ENCODE measurements at places on chromosomes 4 and X. TPM values are rescaled to one million over a fixed set of nuclear protein-coding genes. Genes with fewer than 3 reads are reported as not detected.
A peak's percentile ranks its signal among the peaks of the same experiment; 100 is the strongest.

DNA sequence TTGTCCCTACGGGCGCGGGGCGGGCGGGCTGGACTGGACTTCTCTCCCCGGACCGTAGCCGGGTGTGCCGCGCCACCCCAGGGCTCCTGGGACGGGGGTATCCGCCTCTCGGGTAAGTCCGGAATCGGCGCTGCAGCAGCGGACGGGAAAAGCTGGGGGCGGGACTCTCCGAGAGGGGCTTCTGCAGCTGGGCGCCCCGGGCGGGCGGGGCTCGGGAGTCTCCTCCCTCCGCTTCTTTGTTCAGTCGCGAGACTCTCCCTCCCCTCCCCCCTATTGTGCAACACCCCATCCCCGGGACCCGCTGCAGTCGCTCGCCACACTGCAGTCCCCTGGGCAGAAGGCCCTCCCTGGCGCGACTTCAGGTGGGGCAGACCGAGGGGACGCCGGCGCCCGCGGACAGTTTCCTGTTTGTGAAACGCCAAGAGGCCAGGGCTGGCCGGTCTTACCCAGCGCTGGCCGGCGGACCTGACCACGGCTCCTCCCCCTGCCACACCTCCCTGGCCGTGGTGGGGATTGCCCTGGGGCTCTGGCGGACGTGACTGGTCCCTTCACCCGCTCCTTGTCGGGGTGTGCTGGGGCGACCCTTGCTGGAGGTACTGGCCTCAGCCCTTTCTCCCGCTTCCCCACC lies 966 bp downstream of the CCNG2 start:
- DNase-seq = peak; percentile 77

GRCh38 chr4:36914106-36914505 lies 330.4 kb upstream of the NWD2 start:
- no peak for DNase-seq

DNA sequence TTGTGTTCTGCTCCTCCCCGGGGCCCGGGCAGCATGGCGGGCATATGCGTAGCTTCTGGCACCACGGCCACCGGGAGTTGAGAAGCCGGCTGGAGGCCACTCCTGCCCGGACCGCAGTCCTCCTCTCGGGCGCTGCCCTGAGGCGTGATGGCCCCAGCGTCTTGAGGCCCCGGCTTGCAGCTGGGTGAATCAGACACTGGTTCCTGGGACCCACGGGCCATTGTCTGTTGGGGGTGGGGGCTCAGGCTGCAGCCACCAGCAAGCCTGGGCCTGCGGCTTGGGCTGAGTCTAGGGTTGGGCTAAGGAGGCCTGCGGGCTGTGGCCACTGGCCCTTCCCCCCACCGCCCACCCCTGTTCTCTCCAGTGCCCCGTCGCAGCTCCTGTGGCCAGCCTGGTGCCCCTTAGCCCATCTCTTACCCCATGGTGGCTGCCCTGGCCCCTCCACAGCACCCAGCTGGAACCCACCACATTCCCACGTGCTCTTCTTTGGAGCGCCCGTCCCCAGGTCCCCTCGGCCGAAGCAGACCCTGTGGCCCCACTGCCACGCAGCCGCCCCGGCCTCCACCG lies 6.7 kb upstream of the UVSSA start:
- DNase-seq = no peak

SPINK2 gene
- 5.0 TPM for total RNA-seq

GRCh38 chr4:73275318-73275654 lies 16.7 kb upstream of the ANKRD17 start:
- DNase-seq = no peak

- DNase-seq = no peak
Measured at GRCh38 chrX:14064626-14065432, 35.1 kb upstream of the GEMIN8 start.

GRCh38 chrX:20514358-20514757 lies 247.6 kb upstream of the RPS6KA3 start:
- DNase-seq = no peak

- DNase-seq = no peak
Measured at GRCh38 chr4:141220271-141220670, 424 bp upstream of the ZNF330 start.

AMBN gene
- not detected for total RNA-seq

DNA sequence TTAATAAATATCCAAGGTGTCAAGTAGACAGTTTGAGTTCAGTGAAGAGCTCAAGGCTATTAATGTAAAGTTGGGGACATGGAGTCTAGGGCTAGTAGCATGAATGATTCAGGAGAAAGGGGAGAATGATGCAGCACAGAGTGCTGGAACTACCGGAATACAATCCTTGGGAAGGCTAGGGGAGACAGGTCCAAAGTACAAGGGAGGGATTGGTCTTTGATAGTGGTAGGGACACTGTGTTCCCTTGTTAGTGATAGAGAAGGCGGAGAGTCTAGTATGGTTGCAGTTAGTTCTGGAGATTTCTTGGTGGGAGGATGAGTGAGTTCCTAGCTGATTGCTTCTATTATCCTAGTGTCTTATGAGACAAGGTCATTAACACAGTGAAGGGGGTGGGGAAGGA lies 8.7 kb downstream of the GCNA start:
- DNase-seq = no peak

DNA sequence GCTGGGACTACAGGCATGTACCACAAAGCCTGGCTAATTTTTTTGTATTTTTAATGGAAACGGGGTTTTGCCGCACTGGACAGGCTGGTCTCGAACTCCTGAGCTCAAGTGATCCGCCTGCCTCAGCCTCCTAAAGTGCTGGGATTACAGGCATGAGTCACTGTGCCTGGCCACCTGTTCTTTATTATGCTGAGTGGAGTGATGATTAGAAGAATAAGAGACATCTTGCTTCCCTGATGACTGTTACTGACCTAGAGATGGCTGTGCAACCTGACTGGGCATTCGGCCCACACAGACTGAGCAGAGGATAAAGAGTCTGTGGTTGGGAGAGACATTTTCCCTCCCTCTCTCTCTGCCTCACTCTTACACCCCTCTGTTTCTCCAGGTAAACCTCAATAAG lies 56.7 kb downstream of the SPINK2 start:
- DNase-seq = no peak

GRCh38 chr4:8270912-8271815 lies 1.6 kb downstream of the HTRA3 start:
- no peak for DNase-seq

DNA sequence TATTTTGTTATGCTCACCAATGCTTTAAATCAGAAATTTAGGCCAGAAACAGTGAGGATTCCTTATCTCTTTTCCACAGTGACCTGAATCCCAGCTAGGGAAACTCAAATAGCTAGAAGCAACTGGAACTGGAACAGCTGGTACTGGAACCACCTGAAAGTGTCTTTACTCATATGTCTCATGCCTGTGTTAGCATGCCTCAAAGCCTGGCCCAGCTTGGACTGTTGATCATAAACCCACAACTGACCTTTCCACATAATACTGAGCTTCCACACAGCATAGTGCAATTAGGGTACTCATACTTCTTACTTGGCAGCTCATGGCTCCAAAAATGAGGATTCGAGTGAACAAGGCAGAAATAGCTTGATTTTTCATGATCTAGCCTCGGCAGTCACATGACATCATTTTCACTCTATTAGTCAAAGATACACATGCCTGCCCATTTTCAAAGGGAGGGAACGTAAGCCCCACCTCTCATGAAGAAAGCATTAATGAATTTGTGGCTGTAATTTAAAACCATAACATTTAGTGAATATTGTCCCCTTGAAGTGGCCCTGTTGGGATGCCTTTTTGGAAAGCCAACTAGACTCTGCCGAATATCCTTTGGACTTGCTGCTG lies 80.8 kb upstream of the ACSL1 start:
- DNase-seq = no peak

GRCh38 chr4:14583331-14583730 lies 418.9 kb upstream of the CPEB2 start:
- DNase-seq = no peak

DNA sequence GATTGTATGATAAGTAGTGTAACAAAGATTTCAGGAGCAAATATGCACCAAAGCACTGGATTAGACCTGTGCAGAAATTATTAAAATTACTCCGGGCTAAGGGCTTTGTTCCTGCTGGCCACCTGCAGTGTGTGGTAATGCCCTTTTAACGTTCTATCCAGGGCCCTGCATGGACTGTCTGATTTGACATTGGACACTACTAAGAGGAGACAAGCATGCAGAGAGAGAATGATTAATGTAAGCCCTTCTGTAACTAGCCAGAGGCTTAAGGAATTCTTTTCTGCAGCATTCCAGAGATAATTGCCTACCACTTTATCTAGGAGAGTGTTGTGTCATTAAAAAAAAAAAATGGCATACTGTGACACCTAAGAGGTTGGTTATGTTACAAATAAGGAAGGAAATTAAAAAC lies 117.0 kb downstream of the PCDH7 start:
- no peak for DNase-seq

BEX1 gene
- total RNA-seq = not detected

DNA sequence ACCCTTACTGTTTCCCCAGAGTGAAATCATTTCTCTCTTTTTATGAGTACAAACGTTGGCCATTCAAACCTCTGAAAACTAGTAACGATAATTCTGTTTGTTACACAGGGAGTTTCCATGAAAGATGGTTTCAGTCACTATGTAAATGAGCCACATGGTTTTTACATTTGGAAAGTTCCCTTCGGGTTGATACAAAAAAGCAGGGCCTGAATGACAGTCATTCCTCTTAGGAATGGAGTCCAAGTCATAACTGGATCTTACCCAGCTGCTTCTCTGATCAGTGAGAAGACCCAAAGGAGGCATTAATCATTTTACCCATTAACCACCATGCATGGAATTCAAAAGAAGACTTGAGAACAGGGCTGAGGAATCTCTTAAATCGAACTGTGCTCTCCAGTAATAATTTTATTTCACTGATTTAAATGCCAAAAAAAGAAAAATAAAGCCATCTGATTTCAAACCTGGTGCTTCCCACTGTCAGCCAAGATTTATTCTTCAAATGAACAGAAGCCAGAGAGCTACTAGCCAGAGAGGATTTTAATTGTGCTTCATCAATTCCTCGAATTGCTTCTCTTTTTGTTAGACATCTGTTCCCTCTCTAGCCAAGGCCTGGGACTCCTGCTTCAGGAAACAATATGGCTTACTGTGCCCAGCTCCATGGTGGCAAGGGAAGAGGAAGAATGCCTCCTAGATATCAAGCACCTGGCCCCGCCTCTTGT lies 3.2 kb downstream of the SOWAHB start:
- DNase-seq = no peak

DNA sequence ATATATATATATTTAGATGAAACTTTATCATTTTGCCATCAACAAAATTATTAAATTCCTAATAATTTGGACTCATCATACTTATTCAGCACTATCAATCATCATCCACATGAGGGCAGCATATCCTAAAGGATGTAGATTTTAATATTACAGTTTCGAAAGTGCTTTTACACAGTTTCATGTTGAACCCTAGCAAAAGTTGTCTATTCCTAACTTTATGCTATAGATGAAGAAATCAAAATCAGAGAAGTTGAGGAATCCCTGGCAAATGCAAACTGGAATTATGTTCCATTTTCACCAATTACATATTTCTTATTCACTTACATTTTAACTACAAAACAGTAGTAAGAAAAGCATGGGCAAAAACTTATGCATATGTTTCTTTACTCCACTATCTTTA lies 36.6 kb upstream of the UGT2A1 start:
- peak; percentile 6 for DNase-seq

GRCh38 chr4:77893451-77893850 lies 30.8 kb downstream of the MRPL1 start:
- no peak for DNase-seq

RNF150 gene
- total RNA-seq = 0.02 TPM

DNA sequence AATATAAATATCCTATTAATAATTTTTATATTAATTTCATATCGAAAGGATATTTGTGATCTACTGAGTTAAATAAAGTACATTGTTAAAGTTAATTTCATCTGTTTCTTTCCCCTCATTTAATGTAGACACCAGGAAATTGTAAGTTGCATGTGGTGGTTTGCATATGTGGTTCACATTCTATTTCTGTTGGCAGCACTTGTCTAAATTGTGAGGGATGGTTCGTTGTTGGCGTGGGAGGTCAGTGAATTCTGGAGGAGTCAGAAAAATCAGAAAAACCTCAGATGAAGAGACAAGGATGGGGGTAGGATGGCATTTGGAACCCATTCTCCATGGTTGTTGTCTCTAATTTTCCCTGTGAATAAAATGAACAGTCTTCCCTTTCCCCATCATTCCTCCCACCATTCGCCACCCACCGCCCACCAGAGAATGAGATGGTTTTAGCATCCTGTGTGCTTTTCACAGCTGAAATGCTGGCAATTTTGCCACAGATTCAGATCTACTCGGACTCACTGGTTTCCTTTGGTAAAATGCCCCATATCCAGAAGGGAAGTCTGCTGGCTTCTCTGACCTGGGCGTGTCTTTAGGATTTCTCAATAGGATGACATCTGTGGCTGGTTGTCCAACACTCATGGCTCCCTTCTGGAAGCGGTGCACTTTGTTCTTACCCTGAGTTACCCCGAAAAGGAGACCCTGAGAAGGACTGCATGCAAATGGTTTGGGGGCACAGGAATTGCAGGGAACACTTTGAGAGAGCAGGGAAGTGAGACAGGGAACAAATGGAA lies 52.3 kb downstream of the LGI2 start:
- no peak for DNase-seq

PAGE2B gene
- not detected for total RNA-seq

CA5B gene
- total RNA-seq = 24.4 TPM

DNA sequence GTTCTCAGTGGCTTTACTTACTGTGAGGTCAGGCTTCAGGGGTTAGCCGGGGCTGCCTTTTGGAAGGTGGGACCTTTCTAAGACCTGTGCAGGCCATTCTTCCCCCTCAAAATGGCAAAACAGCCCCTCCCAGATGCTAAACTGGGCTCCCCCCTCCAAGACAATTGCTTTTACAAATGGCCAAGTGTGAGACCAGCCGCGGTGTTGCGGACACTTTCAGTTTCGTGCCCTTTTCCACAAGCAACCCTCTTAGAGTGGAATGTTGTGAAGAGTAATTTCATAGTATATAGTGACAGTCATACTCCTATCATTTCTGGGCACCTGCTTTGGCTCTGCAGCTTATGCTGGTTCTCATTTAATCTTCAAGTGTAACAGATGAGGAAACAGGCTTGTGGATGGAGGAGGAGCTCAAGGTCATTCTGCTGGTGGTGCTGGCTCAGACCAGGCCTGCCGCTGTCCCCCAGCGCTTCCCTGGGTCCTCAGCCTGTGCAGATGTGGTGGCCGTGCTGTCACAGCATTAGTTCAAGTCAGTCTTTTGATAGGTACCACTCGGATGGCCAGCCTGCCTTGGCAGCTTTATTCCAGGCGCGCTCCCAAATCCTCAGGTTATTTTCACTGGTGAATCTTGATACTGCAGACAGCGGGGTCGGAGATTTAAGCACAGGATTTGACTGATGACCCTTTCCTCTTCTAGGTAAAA lies 55.0 kb upstream of the TADA2B start:
- no peak for DNase-seq

TMEM144 gene
- not detected for total RNA-seq

- DNase-seq = no peak
Measured at GRCh38 chrX:118506805-118507480, 11.3 kb downstream of the DOCK11 start.

- DNase-seq = no peak
Measured at GRCh38 chr4:186068581-186069348, at the start of gene TLR3. Gene TLR3, plus strand, starts transcription at chr4:186069156. Its CDS starts 7,464 bp downstream, at chr4:186076620.

- no peak for DNase-seq
Measured at GRCh38 chr4:15901007-15901406, 37.5 kb downstream of the FGFBP1 start.
